ENCODE measurements at places on chromosomes 6 and 20.

- DNase-seq: no peak
Observed at GRCh38 chr20:48105526-48105925, 320.2 kb upstream of the SULF2 start.

- no peak for DNase-seq
Observed at GRCh38 chr6:46320505-46320904, 149.7 kb upstream of the ENPP5 start.

DNA sequence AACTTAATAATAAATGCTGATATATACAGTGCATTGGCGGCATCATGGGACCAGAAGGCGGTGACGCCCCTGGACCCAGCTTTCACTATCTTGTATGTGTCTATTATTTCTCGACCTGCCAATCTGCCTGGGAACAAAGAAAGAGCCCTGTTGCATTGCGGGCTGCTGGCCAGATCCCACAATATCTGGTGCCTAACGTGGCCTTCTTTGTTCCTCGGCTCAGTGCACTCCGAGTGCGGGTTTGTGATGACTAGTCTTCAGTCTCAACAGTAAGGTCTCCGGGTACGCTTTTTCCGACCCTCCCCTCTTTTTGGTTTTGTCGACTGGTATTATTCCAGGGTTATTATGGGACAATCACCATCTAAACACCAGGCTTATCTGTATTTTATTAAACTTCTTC lies 291.5 kb downstream of the TBC1D32 start:
- DNase-seq: no peak

DNA sequence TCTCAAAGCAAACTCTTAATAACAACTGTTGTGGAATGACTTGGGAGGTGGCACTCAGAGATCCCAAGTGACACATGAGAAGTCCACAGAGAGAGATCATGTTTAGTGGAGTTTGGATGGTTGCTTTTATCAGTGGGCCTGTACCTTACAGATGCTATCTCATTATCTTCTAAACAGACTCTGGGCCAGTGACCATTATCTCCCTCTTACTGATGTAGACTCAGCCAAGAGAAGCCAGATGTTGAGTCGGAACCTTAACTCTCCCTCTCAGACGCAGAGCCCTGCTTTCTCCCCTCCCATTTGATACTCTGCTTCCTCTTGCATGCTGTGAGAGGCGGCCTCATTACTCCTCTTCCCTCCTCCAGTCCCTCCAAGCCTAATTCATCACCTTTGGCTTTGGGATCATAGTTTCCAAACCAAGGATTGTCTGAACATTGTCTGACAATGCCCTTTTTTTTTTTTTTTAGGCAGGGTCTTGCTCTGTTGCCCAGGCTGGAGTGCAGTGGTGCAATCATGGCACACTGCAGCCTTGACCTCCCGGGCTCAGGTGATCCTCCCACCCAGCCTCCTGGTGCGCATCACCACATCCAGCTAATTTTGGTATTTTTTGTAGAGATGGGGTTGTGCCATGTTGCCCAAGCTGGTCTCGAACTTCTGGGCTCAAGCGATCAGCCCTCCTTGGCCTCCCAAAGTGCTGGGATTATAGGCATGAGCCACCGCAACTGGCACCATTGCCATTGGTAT lies 4.5 kb upstream of the DDR1 start:
- no peak for DNase-seq

DNA sequence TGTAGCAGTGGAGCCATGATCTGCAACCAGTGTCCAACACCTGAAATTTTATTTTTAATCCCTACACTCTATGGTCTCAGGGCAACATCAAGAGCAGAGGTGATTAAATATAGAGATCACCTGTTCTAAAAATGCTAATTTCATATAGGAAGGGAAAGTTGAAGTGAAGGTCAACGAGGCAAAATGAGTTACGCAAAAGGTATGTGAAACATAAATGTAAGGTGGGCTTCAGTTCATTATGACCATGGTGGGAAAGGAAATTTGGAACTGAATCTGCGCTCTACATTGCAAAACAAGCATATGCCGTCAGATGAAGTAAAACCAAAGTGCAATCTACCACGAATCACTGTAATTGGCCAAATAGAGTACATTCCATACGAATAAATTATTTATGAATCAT lies 35.2 kb upstream of the STMND1 start:
- no peak for DNase-seq

DNA sequence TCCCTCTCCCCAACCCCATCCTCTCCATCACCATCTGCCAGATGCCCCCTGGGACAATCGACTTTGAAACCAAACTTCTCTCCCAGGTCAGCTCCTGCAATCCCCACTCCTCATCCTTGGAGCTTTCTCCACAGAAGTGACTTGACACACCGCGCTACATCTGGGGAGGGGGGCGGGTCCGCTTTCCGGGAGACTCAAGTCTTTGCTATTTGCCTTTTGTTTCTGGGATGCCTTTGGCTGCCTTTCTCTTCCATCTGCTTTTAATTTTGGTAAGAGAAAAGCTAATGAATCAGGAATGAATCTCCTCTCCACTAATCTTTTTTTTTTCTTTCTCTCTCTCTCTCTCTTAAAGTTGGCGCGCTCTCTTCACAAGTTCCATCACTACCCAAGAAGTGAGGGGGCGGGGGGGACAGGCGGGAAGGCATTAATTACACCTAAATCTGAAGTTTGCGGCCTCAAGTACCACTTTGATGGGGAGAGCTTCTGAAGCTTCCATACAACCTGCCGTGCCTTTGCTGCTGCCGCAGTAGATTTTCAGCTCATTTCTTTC lies 664 bp upstream of the TPBG start:
- no peak for DNase-seq

- DNase-seq: no peak
Observed at GRCh38 chr20:41470362-41471095, 103.9 kb upstream of the EMILIN3 start.
